ENCODE measurements at places on chromosomes 3 and 15.
A peak's percentile ranks its signal among the peaks of the same experiment; 100 is the strongest.

DNA sequence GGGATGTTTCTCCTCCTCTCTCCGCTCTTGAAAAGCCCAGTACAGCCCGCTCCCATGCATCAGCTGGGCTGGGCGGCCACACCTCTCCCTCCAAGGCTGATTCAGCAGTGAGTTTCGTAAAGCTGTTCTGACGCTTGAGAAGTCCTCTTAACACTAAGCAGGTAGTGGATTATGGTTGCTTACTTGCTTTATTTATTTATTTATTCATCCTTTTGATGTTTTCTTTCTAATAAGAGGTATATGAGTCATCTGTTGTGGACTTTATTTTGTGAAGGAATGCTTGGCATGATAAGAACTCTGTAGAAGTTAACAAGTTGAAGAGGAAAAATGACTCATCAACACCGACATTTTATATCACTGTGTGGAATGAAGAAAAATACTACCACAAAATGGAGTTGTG is 285.0 kb downstream of the SQOR start:
- DNase-seq, result no peak

DNA sequence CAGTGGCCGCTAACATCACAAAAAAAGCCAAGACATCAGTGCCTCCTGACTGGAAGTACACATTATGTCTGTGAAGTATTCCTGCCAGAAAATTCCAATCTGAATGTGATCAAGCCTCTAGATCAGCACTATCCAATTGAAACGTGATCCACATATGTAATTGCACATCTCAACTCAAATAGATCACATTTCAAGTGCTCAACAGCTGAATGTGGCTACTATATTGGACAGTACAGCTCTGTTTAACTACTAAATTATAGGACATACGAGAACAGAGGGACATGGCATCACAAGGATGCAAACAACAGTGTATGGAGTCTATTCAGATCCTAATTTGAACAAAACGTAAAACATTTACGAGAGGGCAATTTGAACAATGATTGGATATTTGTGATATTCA is 542 bp upstream of the UBAP1L start:
- DNase-seq, result no peak

GRCh38 chr15:69996321-69997160 is 101.2 kb downstream of the TLE3 start:
- no peak for DNase-seq

DNA sequence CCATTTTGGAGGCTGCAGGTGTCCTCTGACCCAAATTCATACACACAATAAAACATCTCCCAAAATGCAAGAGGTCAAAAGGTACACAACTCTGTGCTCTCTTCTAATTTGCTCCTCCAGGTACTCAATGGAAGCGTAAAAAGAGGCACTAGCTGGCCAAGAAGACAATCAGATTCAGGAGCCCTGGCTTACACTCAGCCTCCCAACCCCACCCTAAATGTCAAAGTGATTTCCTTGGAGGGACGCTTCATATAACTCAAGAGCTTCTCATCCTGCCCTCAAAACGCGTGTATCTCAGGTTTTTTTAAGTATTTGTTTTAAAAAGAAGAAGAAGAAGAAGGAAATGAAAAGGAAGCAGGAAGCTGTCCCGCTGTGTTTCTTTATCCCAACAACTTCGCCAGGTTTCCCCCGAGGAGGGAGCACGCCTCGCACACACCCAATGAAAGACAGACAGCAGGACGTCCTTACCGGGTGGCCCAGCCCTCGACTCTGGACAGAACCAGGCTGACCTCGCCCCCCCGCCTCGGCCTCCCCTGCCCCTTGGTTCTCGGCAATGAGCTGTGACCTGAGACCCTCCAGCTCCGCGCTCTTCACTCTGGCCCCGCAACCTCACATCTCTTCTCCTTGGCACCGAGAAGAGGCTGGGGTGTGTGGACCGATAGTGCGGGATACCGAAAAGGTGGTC is 620.7 kb upstream of the ZNF385D start:
- DNase-seq, result peak; percentile 15

- DNase-seq, result no peak
Observed at GRCh38 chr3:50264964-50265485, 3.9 kb upstream of the SEMA3B start.

- no peak for DNase-seq
Observed at GRCh38 chr3:8607234-8608040, 37.2 kb downstream of the SSUH2 start.

DNA sequence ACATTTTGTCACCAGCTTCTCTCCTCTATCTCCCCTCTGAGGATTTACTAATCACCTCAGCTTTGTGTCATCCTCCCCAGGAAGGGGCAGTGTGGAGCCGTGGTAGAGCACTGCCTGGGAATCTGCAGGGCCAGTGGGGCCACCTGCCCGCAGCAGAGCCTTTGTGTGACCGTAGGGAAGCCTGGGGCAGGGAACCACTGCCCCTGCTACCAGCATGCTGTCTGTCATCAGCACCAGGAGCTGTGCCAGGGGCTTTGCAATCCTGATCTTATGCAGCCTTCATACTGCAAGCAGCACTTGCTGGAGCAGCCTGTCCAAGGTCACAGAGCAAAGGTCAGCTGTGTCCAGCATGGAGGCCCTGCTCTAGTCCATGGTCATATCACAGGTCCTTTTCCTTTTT is 170.2 kb upstream of the IL12A start:
- peak; percentile 37 for DNase-seq

DNA sequence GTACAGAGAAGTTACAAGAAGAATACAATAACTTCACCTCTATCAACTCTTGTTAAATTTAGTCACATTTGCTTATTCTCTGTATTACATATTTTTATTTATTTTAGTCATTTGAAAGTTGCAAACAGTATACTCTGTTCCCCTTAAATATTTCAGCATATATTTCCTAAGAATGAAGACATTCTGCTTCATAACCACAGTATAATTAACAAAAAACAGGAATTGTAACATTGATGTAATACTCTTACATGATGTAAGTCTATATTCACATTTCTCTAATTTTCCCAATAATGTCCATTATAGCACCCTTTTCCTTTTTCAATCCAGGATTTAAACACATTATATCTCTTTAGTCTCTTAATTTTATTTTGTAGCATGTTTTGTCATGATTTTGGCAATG is 112.0 kb downstream of the AKAP13 start:
- no peak for DNase-seq

GRCh38 chr15:40042791-40043320 is 3.9 kb upstream of the SRP14 start:
- no peak for DNase-seq

DNA sequence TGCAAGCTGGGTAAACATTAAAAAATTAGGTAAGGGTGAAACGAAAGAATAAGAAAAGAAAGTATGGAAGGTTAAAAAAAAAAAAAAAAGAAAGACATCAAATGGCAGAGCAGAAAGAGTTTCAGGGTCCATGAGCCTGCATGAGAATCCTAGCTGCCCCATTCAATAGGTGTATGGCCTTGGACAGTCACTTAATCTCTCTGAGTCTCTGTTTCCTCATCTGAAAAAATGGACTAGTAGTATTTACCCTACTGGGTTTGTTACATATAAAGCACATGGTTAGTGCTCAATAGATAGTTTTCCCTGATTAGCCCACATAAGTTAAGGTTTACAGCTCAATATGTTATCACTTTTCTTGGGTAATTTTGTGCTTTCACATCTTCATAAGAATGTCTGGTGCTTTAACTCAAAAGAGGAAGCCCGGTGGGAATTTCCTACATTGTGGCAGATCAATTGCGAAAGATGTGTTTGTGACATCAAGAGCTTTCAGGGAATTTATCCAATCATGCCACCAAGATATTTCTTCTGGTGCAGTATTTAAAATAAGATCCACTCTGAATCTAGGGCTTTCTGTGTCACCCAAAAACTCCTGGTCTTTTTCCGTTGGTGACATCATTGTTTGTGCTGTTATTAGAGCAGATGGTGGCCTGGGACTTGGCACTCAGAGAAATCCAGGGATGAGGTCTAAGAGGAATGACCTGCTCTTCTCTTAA is 57.2 kb upstream of the UBE2E1 start:
- DNase-seq, result no peak

- peak; percentile 43 for DNase-seq
Observed at GRCh38 chr3:121834157-121834670, 646 bp downstream of the IQCB1 start.

DNA sequence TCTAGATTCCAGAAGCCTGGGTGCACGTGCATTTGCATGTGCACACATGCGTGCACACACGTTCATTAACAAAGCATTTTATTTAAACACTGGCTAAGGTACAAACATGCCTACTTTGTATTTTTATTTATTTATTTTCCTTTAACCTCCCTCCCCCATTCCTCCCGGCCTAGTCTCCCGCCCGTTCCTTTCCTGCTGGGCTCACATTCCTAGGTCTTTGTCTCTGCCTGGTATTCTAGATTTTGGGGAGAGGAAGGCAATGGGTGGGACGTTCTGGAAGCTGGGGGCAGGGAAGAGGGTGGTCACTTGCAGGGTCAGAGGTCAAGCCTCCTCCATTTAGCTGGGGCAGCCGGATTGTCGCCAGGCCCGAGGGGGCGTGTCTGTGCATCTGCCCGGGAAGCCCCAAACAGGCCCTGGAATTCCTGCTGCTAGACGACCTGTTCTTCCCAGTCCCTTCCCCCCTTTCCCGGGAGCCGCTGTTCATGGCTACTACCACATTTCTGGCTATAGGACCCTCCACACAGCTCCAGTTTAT is 51.8 kb downstream of the TRIM71 start:
- DNase-seq, result no peak

- no peak for DNase-seq
Observed at GRCh38 chr15:89227425-89227824, 6.0 kb upstream of the RLBP1 start.

DNA sequence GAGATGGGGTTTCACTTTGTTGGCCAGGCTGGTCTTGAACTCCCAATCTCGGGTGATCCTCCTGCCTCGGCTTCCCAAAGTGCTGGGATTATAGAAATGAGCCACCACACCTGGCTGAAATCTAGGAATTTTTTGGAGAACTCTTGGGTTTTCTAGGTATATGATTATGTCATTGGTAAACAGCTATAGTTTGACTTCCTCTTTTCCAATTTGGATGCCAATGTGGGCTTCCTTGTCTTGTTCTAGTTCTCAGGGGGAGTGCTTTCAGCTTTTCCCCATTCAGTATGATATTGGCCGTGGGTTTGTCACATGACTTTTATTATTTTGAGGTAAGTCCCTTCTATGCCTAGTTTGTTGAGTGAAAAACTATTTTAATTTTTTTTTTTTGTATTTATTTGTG is 17.9 kb downstream of the KCNMB3 start:
- DNase-seq, result no peak

- no peak for DNase-seq
Observed at GRCh38 chr15:75723847-75724660, 11.4 kb upstream of the CSPG4 start.

DNA sequence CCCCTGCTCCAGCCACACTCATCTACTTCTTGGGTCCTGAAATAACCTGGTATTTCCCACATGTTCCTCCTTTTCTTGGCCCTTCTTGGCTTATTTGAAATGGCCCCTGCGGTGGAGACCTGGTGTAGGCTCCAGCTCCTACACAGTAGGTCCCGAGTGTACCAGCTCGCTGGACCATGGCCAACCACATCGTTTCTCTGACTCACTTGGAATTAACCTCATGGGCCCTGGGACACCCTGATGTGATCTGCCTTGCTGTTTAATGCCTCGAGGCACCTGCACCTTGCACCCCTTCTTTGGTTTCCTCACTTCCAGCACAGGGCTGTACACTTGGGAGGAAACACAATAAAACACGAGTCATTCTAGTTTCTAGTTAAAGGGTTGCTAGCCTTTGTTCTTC is 60.3 kb downstream of the FEM1B start:
- no peak for DNase-seq

DNA sequence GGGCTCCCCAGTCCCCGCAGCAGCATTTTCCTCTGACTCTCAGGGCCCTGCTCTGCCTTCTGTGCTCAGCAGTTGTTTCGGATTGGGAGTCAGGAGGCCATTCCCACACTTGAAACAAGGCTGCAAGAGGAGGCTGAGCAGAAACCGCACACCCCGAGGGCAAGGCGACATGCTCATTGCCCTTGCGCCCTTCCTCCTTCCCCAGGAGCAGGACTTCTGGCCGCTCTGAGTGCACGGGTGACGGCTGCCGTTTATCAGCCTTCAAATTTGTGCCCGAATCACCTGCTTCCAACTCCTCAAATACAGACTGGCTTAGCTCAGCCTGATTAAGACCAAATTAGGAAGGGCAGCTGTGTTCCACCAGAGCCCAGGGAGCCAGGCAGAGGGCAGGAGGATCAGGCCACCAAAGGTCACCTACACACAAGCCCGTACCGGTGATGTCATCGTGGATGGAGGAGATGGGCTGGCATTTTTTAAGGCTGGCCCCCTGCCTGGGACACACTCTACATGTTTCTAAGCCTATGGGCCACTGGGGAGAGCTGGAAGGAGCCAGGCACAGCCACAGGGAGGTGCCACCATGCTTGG is 38.1 kb downstream of the TM2D3 start:
- no peak for DNase-seq

DNA sequence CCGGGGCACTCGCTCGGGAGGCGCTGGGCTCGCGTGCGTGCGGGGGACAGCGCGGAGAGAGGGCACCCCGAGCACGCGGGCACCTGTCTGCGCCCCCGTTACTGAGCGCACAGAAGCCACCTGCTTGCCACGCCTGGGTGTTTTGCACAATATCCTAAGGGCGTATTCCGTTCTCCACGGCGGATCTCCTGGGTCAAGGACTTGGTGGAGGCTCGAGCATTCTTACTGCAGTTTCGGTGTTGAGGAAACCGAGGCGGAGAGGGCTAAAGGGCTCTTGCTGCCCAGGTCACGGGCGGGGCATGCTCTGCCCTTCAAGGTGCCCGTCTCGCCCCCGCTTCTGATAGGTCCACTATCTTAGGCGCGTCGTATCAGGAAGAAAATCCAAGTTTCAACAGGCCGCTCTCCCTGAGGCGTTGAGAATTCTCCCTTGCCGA is 526 bp downstream of the GPD1L start:
- DNase-seq, result no peak

DNA sequence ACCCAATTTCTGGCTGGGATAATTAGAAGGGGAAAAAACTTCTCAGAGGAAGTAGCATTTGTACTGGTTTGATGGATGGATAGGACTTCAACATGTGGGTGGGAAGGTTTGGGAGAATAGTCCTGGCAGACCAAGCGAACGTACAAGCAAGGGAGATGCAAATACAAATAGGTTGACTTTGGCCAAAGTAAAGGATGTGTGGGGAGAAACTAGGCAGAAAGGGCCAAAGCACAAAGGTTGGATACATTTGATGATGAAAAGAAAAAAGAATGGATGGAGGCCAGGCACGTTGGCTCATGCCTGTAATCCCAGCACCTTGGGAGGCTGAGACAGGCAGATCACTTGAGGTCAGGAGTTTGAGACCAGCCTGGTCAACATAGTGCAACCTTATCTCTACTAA is 63.4 kb downstream of the ERC2 start:
- no peak for DNase-seq

Data from D341Med (cell line).